Skeletal muscle cell (primary cell): ENCODE measurements at places on chromosomes 13 and 19.

- DNase-seq: no peak
Observed at GRCh38 chr19:1069009-1069779, 2.2 kb downstream of the ARHGAP45 start.

DNA sequence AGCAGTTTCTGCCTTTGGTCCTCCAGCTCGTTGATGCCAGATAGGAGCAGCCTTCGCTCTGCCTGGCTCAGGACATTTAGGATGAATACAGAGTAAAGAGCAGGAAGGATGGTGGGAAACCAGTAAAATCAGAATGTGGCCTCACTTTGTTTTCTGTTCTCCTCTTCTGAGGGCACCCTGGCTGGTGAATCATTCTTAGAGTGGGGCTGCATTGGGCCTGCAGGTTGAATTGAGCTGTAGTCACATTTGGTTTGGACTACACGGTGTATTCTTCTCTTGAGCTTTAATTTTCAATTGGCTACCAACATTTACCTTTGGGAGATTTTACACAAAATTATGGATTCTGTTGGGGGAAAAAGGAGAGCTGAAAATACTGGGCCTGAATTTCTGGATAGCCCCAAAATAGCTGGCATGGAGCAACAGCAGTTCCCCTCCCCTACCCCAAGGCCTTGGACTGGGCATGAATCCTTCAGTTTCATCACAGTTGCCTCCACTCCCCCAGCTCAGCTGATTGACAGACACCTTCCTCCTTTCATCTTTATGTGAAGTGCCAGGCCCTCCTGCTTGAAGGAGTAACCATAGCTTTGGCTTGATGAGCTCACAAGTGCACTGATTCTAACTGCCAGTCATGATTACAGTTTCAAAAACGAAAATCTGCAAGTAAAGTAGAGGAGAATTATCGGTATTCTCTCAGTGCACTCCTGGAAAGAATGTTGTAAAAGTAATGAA is 24.3 kb downstream of the ERCC5 start:
- DNase-seq: no peak

DNA sequence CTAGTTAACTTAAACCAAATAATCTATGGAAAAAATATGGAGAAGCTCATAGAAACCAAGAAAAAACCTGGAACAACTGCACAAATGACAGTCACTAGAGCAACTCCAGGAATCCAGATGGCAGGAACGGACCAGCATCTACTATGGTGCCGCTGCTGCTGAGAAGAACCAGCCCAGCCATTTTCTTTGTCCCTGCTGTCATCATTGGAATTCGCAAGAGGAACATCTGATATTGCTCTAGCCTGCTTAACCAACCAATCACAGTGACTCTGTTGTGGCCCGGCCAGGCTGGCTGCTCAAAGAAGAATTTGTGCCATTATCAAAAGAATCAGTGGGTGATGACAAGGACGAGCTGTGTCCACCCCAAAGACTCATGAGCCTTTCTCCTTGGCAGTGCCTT is 33.1 kb upstream of the CEBPA start:
- DNase-seq: no peak

- DNase-seq: no peak
Observed at GRCh38 chr19:27822336-27822735, 1390.6 kb downstream of the UQCRFS1 start.

DNA sequence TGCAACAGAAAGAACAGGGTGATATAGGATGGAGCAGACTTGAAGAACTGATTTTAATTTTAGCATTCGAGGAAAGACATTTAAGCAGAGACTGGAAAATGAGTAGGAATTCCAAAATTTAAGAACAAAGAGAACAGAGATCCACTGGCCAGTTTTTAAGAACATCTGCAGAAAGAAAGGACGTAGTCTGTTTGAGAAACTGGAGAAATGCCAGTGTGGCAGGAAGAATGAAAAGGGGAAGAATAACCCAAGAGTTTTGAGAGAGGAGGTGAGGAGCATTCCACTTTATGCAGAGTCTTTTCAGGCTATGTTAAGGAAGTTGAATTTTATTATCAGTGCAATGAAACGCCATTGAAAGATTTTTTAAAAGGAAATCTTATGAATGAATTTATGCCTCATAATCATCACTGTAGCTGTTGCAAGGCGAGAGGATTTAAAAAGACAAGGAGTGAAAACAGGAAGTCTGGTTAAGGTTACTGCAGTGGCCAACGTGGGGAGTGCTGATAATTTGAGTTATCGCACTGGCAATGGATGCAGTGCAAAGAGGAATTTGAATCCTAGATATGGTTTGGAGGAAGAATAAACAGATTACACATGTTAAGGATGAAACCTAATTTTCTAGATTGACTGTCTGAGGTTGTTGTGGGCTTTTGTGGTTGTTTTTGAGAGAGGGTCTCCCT is 253.8 kb downstream of the DACH1 start:
- DNase-seq: no peak

DNA sequence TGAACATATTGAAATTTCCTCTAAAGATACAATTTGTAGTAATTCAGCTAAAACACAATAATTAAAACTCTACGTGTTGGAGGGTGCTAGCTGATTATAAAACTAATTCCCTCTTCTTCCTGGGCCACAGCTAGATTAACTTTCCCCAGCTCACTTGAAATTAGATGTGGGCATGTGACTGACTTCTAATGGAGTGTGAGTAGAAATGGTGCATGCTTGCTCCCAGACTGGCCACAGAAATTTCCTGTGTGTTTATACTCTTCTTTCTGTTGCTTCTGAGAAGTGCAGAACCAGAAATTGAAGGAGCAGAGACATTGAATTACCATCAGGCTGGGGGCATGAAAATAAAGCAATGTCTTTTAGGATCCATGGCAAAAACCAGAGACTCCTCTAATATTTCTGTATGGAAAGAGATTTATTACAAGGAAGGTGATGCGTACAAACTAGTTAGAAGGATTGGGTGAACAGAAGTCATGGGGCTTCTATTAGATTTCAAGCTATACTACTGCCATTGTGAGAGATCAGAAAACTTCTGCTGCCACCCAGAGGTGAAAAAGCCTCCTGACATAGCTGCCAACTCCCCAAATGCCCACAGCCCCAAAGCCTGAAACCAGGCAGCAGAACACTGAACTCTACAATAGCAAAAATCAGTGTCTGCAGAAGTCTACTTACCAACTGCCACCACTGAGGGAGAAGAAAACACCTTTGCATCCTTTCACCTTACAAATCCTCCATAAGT is 379.2 kb upstream of the MIR17HG start:
- no peak for DNase-seq

GRCh38 chr19:33690378-33691029 is 68.8 kb downstream of the CHST8 start:
- DNase-seq: no peak

DNA sequence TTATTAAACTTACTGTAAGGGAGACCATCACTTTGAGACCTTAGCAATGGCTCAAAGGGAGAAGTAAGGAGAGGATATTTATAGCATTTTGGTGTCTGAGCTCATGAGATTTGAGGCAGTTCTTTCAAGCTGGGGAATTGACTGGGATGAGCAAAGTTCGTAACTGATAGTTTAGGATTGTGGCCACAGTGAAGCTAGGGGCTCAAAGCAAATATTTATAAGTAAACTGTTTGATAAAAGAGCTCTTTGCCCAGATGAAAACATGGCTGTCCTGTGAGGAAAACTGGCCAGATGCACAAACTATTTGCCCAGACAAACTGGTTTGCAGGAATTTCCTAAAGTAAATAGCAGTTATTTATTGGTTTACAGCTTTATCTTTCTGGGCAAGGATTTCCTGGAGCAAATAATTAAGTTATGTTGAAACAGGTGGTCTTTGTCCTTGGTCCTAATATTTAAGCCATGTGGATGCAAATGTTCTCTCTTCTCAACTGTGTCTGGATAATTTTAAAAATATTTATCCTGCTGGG is 59.7 kb upstream of the TMTC4 start:
- DNase-seq: no peak

- no peak for DNase-seq
Observed at GRCh38 chr19:45439190-45439568, 15.5 kb upstream of the ERCC1 start.

DNA sequence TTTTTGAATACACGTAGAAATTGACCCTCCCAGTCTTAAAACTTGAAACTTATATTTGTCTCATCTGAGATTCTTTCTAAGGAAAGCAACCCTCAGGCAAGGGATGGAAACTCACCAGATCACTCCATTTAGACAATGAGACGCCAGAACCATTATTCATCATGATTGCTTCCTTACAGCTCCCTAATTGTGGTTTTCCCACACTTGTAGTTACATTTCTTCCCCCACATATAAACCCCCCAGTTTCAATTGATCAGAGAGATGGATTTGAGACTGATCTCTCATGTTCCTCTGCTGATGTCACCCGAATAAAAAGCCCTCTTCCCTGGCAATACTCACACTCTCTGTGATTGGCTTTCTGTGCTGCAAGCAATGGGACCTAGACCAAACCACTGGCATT is 197.9 kb upstream of the STARD13 start:
- peak; percentile 32 for DNase-seq

DNA sequence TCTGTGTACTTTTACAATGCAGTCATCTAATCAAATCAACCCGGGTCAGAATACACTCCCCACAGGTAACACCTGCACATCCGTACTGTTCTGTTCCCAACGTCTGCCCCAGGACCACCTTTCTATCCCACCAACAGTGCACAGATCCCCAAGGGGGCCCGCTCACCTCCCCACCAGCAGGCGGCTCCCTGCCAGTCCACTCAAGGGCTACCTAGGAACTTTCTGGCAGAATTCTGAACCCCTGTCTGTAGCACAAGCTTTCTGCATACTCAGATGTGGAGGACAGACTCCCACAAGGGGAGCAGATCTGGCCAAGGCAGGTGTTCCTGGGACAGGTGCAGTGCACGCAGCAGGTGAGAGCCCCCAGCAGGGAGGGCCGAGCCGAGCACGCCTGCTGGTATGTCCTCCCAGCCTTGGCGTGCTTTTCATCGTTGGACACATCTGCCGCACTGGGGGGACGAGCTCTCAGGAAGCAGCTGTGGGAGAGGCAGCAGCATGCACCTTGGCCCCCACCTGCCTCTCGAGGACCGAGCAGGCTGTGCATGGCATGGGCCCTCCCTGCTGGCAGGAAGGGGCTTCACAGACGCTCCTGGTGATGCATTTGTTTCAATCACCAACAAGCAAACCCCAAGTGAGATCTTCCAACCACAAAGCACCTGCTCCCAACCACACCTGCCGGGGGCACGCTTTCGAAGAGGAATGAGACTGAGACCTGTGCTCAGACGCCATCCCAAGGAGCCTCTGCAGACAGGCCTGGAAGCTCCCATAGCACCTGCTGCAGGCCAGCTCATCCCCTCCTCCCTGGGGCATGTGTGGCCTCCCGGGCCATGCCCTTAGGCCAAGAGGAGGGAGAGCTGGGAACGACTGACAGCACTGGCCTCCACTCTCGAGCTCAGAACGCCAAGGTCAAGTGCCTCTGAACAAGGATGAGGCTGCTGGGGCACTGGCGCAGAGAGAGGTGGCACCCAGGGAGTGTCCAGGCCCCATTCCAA is 35.9 kb downstream of the RAB20 start:
- no peak for DNase-seq
